ENCODE measurements at places on chromosomes 3 and 15. TPM values are rescaled to one million over a fixed set of nuclear protein-coding genes. Genes with fewer than 3 reads are reported as not detected.

RAD18 gene
- total RNA-seq = 11.0 TPM

P2RY14 gene
- total RNA-seq = not detected

SLC51B gene
- total RNA-seq = not detected

TMEM44 gene
- total RNA-seq = 33.6 TPM

FETUB gene
- total RNA-seq = not detected

CCNB2 gene
- total RNA-seq = 82.1 TPM

DGKG gene
- 2.9 TPM for total RNA-seq

UBE2E1 gene
- 141 TPM for total RNA-seq

LRRC31 gene
- total RNA-seq = not detected

MITF gene
- total RNA-seq = 3.1 TPM

TERC gene
- 146 TPM for total RNA-seq

SNX22 gene
- 0.39 TPM for total RNA-seq

TUSC2 gene
- 46.2 TPM for total RNA-seq

CAMK1 gene
- 51.8 TPM for total RNA-seq

FANCD2OS gene
- not detected for total RNA-seq

SERINC4 gene
- 0.05 TPM for total RNA-seq

TTBK2 gene
- 5.9 TPM for total RNA-seq

USP13 gene
- 15.2 TPM for total RNA-seq
